ENCODE measurements at places on chromosomes 3 and 15.

DNA sequence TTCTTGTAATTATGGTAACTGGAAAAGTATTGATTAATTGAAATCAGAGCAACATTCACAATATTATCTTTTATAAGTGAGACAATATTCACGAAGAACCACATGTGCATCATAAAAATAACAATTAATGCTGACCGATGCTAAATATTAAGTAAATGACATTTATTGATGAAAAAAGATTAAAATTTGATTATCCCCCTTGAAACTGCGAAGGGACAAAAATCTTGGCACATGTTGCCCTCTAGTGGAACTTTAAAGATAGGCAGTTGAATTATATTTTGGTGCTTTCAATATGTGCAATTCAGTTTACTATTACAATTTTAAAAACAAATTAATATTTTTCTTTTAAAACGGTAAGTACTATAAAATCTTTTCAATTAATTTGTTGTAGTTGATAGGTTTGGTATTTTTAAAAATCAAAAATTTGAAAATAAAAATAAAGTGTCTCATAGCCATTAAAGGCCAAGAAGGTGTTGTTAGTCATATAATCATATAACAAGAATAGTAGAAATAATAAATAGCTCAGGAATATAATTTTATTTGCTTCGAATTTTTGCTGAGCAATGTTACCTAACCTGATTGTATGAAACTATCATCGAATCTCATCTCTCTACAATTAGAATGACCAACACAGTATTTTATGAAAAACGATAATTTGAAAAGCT, 270.2 kb downstream of the ROBO1 start:
- DNase-seq = no peak

DNA sequence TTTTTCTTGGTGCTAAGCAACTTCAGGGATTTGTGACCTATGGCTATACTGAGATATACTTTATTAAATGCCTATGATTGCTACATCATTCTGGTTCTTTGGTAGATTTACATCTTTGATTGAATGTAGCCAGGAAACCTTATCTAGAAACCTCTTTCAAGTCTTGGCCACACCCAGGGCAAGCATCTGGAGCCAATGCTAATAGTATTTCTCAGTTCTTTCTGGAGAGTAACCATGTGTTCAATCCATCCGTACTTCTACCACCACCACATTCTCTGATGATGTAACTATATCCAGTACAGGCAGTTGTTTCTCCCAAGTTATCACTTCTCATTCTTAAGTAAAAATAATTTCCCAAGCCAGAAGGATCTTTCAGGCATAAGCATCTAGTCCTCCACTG, 69.0 kb downstream of the NME9 start:
- no peak for DNase-seq

DNA sequence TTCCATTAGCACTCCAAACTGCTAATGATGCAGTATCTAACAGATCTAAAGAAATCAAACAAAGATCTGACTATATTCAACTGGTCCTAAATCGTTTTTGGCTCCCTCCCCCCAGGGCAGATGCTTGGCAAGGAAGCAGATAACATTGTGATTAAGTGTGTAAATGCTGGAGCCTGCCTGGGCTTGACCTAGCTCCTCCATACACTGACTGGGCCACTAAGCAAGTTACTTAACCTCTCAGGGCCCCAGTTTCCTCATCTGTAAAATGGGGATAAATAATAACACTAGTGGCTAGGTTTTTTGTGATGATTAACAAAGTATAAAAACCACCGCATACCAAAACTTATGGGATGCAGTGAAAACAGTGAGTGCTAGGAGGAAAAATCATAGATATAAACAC, 9.2 kb downstream of the EID1 start:
- no peak for DNase-seq

- no peak for DNase-seq
Observed at GRCh38 chr3:152772674-152773225, 62.2 kb upstream of the P2RY1 start.

DNA sequence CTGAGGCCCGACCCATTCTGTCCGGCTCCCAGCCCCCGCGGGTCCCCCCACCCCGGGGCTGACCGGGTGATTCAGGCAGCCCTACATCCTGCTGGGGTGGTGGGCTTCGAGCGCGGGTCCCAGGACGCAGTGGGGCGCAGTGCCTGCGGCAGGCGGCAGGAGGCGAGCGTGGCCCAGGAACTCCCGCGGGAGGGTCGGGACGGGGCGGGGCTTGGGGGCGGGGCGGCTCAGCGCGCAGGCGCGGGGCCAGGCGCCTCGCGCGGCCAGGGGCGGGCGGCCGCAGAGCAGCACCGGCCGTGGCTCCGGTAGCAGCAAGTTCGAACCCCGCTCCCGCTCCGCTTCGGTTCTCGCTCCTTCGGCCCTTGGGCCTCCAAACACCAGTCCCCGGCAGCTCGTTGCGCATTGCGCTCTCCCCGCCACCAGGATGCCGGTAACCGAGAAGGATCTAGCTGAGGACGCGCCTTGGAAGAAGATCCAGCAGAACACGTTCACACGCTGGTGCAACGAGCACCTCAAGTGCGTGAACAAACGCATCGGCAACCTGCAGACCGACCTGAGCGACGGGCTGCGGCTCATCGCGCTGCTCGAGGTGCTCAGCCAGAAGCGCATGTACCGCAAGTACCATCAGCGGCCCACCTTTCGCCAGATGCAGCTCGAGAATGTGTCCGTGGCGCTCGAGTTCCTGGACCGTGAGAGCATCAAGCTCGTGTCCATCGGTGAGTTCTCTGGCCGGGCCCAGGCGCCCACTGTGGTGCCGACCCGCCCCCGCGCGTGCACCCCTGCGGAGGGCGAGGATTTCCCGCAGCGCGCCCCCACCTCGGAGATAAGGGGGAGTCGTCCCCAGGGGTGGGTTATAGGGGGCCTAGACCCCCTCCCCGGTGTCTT, at the start of gene FLNB:
Gene FLNB (plus strand): TSS at position 282 of the 885 bp plus-strand sequence. CDS start 143 bp downstream, at position 425.
- DNase-seq = no peak

- no peak for DNase-seq
Observed at GRCh38 chr15:48695827-48696573, 50.5 kb upstream of the FBN1 start.

GRCh38 chr3:1908651-1909445, 189.8 kb upstream of the CNTN4 start:
- DNase-seq = no peak

GRCh38 chr3:143726727-143727126, 121.5 kb downstream of the SLC9A9 start:
- no peak for DNase-seq

DNA sequence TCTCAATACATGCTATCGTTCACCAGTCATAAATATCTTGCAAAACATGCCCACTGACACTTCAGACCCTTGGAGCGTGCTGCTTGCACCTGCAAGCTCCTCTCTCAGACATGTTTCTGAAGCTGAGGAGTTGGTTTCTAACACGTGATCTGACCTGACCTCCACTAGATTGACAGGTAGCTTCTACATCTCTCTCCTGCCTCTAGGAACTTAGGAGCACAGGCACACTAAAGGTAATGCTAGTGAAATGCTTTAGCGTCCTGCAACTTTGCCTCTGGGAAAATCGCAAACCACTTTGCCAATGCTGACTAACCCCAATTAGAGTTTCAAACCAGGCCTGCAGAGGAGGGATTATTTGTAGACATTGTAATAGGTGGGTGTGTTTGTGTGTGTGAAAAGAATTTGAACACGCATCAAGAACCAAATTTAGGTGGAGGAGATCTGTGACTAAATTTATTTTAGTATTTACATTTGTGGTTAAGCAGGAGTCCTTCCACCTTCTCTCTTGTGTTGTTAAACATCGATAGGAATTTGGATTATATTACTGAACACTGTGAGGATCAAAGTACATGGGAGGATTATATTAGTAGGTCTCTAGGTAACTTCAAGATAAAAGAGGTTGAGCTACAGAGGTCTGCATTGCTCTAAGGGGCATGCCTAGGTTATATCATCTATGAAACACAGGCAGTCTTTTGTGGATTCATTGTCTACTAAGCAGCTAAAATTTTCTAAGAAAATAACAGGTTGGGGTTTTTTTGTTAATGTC, 86.7 kb upstream of the ZBED2 start:
- no peak for DNase-seq

GRCh38 chr3:182083112-182083511, 371.4 kb downstream of the SOX2 start:
- no peak for DNase-seq

DNA sequence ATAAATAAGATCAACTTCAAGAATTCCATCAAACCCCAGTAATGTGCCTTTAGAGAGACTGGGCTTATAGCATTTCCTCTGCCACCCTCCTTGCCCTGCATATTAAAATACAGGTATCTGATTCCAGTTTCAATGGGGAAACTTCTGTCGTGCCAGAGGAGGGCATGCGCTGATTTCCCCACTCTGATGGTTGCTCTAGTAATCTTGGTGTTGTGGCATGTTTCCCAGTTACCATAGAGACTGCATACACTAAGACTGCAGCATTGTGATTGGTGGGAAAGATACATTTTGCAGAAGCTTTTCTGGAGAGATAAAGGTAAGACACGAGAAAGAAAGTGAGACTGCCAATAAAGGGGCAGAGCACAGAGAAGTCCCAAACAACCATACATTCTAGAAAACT, 225.6 kb downstream of the TIGIT start:
- no peak for DNase-seq
